ENCODE measurements at places on chromosomes 16 and 17.

GRCh38 chr16:87850009-87851006 is 19.0 kb downstream of the SLC7A5 start:
- peak; percentile 57 for DNase-seq

GRCh38 chr16:48559462-48560211 is 50.3 kb downstream of the N4BP1 start:
- DNase-seq = peak; percentile 50

GRCh38 chr16:70579648-70580630 is 56.3 kb downstream of the SF3B3 start:
- DNase-seq = no peak

- no peak for DNase-seq
Observed at GRCh38 chr16:85981826-85982562, 83.0 kb downstream of the IRF8 start.

- no peak for DNase-seq
Observed at GRCh38 chr16:26594666-26595065, 472.1 kb upstream of the C16orf82 start.

- no peak for DNase-seq
Observed at GRCh38 chr17:75626496-75627038, 6.7 kb upstream of the SMIM5 start.

GRCh38 chr16:11016993-11017392 is 72.6 kb downstream of the CLEC16A start:
- DNase-seq = no peak

- no peak for DNase-seq
Observed at GRCh38 chr17:28955408-28955807, 4.1 kb upstream of the PHF12 start.

Data from suppressor macrophage treated with lipopolysaccharide for 1 hour (primary cell).